Activated gamma-delta T cell treated with anti-CD3 and anti-CD28 coated beads, Interleukin-2, amount 50 U/mL, for 16 hours (primary cell): ENCODE measurements at places on chromosomes 3 and 15.

GRCh38 chr15:50718700-50719125, 32.1 kb upstream of the TRPM7 start:
- no peak for DNase-seq

DNA sequence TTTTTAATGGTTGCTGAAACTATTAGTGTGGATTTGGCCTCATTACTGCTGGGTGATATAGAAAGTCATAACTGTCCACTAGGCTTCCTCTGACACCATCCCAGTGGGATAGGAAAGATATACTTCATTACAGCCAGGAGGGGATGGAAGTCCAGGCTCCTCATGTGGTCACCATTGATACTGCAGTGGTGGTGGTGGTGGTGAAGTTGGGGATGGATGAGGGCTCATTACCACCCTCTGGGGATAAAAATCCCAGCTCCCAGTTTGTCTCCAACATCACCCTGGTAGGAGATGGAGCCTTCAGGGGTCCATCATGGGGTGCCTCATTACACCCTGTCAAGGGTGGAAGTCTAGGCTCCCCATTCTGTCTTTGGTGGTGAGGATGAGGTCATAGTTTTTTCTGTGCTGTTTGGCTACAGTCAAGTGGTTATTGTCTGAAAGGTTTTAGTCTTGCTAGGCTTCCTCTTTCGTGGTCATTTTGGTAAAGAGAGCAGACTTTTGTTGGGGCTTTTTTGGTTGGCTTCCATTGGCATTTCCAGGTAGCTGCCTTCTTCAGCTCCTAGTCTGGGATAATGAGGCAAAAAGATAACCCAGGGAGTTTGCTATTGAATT, 30.1 kb upstream of the FILIP1L start:
- DNase-seq = no peak

DNA sequence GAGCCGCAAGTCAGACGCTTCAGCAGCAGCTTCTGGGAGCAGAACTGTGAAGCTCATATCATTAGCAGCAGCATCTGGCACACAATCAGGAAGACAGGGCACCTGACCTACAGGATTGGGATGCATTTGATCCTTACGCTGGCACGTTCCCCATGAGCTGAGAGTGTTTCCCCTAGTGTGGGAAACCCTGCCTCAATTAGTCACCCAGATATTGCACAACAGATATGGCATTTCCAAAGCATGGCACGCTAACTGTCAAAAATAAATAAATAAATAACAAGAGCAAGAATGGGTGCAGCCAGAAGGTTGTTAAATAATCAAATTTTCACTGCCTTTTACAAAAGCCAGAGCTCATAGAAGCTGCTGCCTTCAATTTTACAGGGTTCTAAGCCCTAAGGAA, 189.6 kb upstream of the THBS1 start:
- no peak for DNase-seq

- DNase-seq = no peak
These were observed 76.8 kb downstream of the ADCY5 start for GRCh38 chr3:123371859-123372685.

- no peak for DNase-seq
These were observed 14.3 kb downstream of the FLNB start for GRCh38 chr3:58022490-58022889.

- DNase-seq = no peak
These were observed 359.3 kb downstream of the GABRG3 start for GRCh38 chr15:27330326-27330725.

DNA sequence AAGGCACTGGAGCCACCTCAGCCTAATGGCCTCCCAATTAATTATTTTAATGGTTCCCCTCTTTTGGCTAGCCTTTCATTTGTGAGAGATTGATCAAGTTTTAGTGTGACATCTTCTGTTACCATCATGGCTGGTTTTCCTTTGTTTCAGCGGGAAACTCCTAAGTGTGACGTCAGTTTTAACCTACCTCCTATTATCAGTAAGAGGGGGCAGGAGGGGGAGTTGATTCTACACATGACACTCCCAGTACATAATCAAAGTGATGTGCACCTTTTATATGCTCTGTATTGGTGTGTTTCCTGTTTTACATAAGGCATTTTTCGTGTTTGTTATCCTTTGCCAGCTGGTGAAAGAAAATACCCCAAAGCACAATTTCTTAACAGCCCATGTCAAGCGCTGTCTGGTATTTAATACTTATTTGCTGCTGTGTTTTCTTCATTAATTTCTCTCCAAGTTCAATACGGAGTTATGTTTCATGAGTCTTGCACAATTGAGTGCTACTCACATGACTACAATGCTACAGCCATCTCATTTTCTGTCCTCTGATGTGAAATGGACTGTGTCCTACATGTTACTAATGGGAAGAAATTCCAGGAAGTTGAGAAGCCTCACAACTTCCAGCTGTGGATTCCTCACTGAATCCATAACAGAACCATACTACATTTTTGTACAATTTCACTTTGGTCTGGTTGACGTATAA, 52.2 kb upstream of the POLR2M start:
- DNase-seq = no peak

- DNase-seq = peak; percentile 51
These were observed 5.8 kb downstream of the ZNF80 start for GRCh38 chr3:114231616-114232015.

DNA sequence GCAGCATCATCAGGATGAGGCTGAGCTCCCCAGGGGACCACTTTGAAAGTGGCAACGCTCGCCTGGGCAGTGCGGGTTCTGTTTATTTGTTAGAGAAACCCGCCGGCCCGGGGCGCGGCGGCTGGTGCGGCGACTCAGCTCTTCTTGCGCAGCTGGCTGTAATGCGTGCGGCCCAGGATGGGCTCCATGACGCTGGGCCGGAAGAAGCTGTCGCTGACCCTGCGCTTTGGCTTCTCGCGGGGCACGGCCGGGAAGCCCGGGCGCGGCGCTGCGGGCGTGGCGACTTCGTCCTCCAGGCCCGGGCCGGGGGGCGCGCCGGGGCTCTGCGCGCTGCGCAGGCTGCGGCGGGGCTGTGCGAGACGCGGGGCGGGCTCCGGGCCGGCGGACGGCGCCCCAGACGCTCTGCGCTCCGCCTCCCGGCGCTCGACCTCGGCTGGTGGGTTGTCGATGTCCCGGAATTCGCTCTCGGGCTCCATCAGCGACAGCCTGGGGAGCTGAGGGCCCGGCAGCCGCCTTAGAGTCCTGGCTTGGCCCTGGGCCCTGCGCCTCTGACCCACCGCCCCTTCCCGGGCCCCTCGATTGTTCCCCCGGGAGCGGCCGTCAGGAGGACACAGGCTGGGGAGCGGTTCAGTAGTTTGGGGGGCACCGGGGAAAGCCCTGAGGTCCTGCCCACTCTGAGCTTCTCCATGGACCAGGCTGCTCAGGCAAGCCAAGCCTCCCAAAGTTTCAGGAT, 10.3 kb upstream of the KIF7 start:
- DNase-seq = no peak

DNA sequence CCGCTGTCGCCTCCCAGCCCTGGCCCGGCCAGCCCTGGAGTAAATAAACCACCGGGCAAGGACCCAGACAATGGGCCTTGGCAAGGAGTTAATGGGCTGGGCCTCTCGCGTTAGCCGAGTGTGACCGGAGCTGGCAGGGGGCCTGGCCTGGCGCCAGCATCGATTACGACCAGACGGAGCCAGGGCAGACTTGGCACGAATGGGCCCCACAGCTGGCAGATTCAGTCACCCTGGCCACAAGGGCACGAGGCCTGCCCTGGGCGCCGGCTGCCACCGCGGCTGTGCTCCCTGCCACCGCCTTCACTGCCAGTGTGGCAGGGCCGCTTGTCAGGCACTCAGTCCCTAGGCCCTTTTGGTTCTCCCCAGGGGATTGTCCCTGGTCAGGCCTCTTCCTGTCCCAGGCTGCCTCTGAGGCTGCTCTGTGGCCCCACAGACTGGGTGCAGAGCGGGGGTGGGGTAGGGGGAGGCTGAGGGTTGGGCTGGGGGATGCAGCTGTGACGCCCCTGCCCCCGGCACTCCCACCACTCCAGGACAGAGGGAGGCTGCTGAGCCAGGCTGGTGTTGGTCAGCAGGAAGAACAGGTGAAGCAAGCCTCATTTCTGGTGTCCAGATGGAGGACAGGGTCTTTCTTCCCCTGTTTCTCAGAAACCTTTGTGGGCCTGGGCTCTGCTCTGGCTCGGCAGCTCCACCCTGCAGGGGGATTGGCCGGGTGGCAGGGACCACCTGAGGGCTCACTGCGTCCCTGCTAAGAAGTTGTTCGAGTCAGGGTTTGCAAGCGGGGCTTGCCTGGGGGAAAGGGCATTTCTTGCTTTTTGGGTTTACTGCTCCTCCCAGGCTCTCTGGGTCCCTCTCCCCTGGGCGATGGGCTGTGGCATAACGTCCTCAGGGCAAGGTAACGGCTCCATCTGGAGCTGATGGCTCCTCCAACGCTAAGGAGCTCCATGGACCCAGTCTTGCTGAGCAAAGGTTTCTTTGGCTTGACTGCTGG, 30.5 kb upstream of the SRP14 start:
- DNase-seq = no peak

DNA sequence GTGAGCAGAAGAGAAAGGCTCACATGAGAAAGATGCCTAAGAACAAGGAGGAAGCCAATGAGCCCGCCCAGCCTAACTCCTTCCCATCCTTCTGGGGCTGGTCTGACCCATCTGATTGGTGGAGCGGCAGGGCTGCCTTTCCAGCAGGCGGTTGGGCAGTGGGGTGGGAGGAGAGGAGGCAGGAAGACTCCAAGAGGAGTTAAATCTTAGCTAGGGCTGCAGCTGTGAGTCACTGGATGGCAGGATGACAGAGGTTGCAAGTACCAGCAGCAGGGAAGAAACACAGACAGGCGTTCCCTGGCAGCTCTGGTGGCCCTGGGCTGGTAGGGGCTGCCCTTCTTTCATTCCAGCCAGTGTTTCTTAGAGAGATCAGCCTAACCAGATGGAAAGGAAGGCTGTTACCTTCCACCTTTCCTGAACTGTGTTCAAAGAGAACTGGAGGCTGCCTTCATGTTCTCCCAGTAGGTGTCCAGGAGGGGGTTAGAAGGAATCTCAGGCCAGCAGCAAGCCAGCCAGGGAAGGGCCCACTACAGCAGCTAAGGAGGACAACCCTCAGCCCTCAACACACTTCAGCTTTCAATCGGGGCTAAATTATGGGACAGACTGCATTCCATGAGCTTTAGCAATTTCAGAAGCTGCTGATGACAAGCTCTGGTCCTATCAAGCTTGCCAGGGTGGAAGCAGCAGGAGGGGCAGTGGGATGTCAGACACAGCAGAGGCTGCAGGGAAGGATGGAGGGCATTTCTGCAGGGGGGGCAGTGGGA, 50.3 kb downstream of the CHSY1 start:
- no peak for DNase-seq

GRCh38 chr3:43790060-43790459, 99.3 kb downstream of the ABHD5 start:
- DNase-seq = no peak

DNA sequence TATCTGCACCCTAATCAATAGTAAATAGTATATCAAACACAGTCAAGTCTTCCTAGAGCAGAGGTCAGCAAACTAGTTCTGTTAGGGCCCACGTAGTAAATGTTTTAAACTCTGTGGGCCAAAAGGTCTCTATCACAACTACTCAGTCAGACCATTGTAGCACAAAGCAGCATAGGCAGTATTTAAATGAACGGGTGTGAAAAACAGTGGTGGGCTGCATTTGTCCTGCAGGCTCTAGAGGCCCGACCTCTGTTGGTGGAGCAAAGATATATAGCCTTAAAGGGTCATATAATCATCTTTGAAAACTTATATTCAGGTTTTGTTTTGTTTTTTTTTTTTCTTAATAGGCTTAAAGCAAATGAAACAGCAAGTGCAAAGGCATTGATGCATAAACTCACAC, 326.4 kb upstream of the TRIM42 start:
- DNase-seq = no peak

GRCh38 chr3:59746585-59746984, 696.8 kb upstream of the CFAP20DC start:
- DNase-seq = no peak

- DNase-seq = no peak
These were observed 56.5 kb downstream of the CLDN1 start for GRCh38 chr3:190265796-190266195.

- no peak for DNase-seq
These were observed 52.1 kb downstream of the DNAH1 start for GRCh38 chr3:52367891-52368880.

GRCh38 chr3:122077293-122078234, 22.4 kb downstream of the CD86 start:
- DNase-seq = no peak

GRCh38 chr3:171267104-171267503, 193.1 kb downstream of the TNIK start:
- no peak for DNase-seq

- no peak for DNase-seq
These were observed 45.8 kb upstream of the SLCO2A1 start for GRCh38 chr3:134075568-134075825.

GRCh38 chr3:116285781-116286421, 159.4 kb downstream of the LSAMP start:
- DNase-seq = no peak

DNA sequence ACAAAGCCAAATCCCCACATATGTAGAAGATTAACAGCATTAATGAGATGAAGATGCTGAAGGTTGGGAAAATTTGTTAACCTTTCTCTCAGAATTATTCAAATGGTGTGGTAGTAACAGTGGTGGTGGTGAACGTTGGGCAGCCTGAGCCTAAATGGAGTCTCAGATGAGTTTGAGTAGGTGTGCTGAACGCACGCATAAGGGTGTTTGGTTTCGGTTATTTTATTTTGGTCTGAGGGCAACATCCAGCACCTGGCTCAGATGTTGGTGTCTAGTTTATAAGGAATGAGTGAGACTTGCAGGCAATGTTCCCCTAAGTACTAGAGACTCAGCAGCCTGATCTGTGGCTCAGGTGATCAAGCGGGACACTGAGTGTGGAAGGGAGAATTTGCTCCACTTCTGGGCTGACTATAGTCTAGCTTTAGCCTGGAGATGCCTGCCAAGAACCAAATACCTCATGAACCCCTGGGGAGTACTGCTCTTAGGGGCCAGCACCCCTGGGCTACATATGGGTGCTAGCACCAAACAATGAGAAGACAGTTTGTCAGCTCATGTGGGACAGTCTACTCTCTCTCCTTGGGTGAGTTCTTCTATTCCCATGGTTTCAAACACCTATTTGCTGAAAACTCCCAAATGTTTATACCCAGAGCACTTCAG, 39.5 kb upstream of the ATP2C1 start:
- DNase-seq = no peak

DNA sequence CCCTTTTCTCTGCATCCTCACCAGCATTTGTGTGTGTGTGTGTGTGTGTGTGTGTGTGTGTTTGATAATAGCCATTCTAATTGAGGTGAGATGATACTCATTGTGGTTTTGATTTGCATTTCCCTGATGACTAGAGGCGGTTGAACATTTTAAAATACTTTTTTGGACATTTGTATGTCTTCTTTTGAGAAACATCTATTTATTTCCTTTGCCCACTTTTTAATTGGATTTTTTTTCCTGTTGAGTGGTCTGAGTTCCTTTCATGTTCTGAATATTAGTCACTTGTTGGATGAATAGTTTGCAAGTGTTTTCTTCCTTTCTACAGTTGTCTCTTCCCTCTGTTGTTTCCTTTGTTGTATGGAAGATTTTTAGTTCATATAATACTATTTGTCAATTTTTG, 54.3 kb upstream of the THSD4 start:
- DNase-seq = no peak

GRCh38 chr15:45684533-45684932, 49.7 kb downstream of the SQOR start:
- DNase-seq = no peak
